ENCODE measurements at places on chromosomes 1 and 21. TPM values are rescaled to one million over a fixed set of nuclear protein-coding genes. Genes with fewer than 3 reads are reported as not detected.

Gene RNASEL
- total RNA-seq: 12.6 TPM

Gene PPIAL4G
- total RNA-seq: not detected

Gene AKNAD1
- 0.16 TPM for total RNA-seq

Gene TMEM82
- not detected for total RNA-seq

Gene CCDC190
- total RNA-seq: 0.26 TPM

Gene CELA2B
- not detected for total RNA-seq

Gene FAM43B
- total RNA-seq: under 0.01 TPM

Gene TCHHL1
- total RNA-seq: not detected

Gene CIART
- 4.9 TPM for total RNA-seq

Gene PTGFRN
- 268 TPM for total RNA-seq

Gene CHIA
- total RNA-seq: not detected

Gene BARHL2
- not detected for total RNA-seq

Gene LCE2B
- not detected for total RNA-seq

Gene MMP23B
- total RNA-seq: 4.6 TPM

Gene AGT
- 5.7 TPM for total RNA-seq

Gene BMP8B
- under 0.01 TPM for total RNA-seq

Gene SHE
- total RNA-seq: under 0.01 TPM

Gene USH2A
- total RNA-seq: not detected

Gene REN
- total RNA-seq: not detected

Gene AMIGO1
- total RNA-seq: 1.9 TPM

Gene SPRR1B
- total RNA-seq: not detected

Gene CHODL
- total RNA-seq: 0.16 TPM

Gene TOE1
- total RNA-seq: 6.6 TPM

Gene AK5
- total RNA-seq: 63.6 TPM

Gene DIPK1A
- 5.0 TPM for total RNA-seq

Gene LAPTM5
- total RNA-seq: under 0.01 TPM

Gene SH2D5
- 1.3 TPM for total RNA-seq

Gene CDC7
- 0.52 TPM for total RNA-seq

Gene FCMR
- not detected for total RNA-seq

Gene FLG
- not detected for total RNA-seq

Gene NFASC
- 0.77 TPM for total RNA-seq

Gene KRTCAP2
- total RNA-seq: 82.6 TPM

Gene ARTN
- total RNA-seq: under 0.01 TPM

Gene HIVEP3
- total RNA-seq: 0.17 TPM

Gene FLG2
- total RNA-seq: under 0.01 TPM

Gene LCE3E
- not detected for total RNA-seq

Gene PTPRU
- 15.8 TPM for total RNA-seq

Gene IGSF3
- total RNA-seq: 0.26 TPM

Gene ICOSLG
- 0.16 TPM for total RNA-seq

Gene ETV3L
- not detected for total RNA-seq

Gene EDARADD
- under 0.01 TPM for total RNA-seq

Gene DISP3
- total RNA-seq: not detected

Data from bronchial smooth muscle cell (primary cell).